NCI-H1105 treated with DMSO at 0.1 percent for 48 hours (cell line): ENCODE measurements at places on chromosomes 7 and 10.

- no peak for DNase-seq
These were observed 35.3 kb upstream of the MYL10 start for GRCh38 chr7:101664436-101664835.

GRCh38 chr10:50512214-50512595 lies 111.6 kb downstream of the SGMS1 start:
- no peak for DNase-seq

DNA sequence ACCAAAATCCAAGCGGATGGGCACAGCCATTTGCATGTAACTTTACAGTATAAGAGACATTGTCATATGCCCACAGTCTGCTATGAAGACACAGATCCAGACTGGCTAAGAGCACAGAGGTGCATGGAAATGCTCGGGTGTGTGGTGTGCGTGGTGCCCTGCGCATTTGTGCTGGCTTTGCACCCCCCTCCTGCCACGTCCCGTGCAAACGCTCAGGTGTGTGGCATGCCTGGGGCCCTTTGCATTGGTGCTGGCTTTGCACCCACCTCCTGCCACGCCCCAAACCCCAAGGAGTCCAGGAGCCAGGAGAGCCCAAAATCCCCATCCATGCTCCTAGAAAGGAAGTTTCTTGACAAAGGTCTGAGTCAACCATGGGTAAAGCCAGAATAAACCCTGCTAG lies 306.2 kb downstream of the PTPRN2 start:
- no peak for DNase-seq

DNA sequence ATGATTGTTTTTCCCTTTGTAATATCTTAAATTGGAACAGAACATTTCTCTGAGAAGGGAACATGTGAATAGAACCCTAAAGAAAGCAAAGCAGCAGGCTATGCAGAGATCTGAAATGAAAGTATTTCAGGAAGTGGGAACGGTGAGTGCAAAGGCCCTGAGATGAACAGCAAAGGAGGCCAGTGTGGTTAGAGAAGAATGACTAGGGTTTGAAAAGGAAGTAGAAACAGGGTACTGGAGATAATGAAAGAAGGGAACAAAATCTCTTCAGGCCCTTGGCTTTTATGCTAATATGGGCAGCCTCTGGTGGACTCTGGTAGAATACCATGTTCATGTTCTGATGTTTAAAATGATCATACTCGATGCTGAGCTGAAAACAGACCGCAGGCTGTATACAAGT lies 22.2 kb downstream of the ARHGAP21 start:
- no peak for DNase-seq

GRCh38 chr7:111858331-111858730 lies 296.0 kb upstream of the IMMP2L start:
- no peak for DNase-seq

GRCh38 chr7:38318803-38319416 lies 45.5 kb upstream of the TARP start:
- DNase-seq = peak; percentile 82

- DNase-seq = no peak
These were observed 54.1 kb upstream of the OPN4 start for GRCh38 chr10:86600296-86600695.

- DNase-seq = no peak
These were observed at the start of gene CYP2C9 for GRCh38 chr10:94938383-94938782. TSS of gene CYP2C9 (plus strand) at chr10:94938658. CDS start at chr10:94938683, 25 bp downstream.

DNA sequence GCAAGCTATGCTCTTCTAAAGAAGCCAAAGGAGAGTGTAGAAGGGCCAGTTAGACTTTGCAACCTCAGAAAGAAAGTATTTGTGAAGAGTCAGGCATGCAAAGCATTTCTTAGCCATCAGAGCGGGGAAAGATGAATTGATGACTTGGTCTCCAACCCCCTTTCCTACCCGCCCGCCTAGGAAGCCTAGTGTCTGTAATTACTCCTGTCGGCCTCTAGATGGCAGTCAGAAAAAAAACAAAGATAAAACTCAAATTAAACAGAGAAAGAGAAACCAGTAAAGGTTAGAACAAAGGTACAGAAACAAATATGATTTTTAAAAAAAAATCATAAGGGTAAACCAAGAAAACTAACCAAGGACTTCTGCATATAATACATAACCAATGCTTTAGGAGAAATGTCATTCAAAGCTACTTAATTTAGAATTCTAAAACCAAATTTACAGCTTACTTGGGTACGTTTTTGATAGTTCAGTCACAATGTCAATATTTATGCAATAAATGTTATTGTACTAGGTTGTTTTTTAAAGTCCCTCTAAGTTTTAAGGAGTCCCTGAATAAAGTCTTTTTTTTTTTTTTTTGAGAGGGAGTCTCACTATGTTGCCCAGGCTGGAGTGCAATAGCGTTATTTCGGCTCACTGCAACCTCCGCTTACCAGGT lies 97.6 kb downstream of the LYZL1 start:
- DNase-seq = peak; percentile 58

- peak; percentile 79 for DNase-seq
These were observed 28.3 kb downstream of the EBF3 start for GRCh38 chr10:129935867-129936152.

GRCh38 chr10:70274643-70275042 lies 9.2 kb downstream of the NPFFR1 start:
- DNase-seq = no peak

DNA sequence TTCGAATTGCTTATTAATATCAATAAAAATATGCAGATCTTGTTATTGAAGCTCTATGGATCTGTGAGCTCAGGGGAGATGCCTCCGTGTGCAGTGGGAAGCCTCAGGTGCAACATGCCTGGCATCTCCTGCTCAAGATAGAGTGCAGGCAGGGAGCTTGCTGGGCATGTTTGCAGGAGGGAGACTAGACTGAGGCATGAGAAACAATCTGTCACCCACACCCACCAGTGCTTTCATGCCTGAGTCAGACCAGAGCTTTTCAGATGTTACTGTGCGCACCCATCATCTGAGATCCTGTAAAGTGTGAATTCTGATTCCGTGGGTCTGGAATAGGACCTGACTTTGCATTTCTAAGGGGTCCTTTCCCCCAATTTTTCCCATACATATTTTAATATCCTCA lies 62.0 kb downstream of the ZNF33B start:
- no peak for DNase-seq

DNA sequence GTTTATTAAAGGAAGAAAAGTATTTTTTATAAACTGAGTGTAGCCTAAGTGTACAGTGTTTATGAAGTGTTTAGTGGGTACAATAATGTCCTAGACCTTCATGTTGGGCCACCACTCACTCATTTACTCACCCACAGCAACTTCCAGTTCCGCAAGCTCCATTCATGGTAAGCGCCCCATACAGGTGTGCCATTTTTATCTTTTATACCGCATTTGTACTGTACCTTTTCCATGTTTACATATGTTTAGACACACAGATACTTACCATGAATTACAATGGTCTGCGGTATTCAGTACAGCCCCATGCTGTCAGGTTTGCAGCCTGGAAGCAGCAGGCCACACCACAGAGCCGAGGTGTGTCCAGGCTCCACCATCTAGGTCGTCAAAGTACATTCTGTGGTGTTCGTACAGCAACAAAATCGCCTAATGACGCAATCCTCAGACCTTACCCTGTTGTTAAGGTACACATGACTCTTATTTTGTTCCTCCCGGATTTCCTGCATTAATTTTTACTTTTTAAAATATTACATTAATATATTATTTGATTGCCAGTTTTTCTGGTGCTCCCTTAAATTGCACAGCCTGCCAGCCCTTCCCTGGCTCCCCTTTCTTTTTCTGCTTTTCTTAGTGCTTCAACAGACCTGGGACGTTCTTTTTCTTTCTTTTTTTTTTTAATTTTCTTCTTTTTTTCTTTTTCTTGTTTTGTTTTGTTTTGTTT lies 881 bp upstream of the SSBP1 start:
- no peak for DNase-seq

DNA sequence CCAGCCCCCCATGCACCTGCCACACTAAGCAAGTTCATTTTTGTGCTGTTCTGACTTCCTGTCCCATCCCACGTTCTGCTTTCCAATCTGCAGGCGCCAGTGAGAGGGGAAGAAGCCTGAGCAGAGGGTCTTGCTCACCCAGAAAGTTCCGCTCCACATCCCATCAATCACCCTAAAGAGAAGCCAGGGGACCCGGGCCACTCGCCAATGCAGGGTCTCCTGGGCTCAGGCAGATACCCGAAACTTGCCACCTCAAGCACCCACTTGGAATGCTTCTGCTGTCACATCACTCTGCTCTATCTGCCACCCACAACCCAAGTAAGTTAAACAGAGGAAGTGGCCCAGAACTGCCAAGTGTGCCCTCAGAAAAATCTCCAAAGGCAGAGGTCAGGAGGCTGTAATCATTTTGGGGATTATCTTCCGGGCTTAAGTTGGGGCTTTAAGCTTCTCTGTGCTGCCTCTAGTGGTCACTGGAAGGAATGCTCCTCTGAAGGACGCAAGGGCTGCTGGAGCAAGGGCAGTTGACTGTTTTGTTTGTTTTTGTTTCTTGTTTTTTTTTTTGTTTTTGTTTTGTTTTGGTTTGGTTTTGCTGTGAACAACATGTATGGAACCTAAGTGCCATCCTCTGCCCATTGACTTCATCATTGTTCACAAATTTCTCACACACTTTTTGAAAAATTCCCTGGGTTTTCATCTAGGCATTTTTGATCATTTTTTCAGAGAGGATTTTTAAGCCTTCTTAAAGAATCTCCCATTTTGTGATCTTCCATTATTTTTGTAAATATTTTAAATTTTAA lies 25.5 kb downstream of the PRR15 start:
- DNase-seq = peak; percentile 32

GRCh38 chr7:129989466-129989865 lies 36.7 kb upstream of the UBE2H start:
- no peak for DNase-seq

GRCh38 chr10:88546497-88546896 lies 36.6 kb downstream of the RNLS start:
- DNase-seq = no peak

- DNase-seq = no peak
These were observed 20.6 kb upstream of the NKX6-2 start for GRCh38 chr10:132806561-132807003.

DNA sequence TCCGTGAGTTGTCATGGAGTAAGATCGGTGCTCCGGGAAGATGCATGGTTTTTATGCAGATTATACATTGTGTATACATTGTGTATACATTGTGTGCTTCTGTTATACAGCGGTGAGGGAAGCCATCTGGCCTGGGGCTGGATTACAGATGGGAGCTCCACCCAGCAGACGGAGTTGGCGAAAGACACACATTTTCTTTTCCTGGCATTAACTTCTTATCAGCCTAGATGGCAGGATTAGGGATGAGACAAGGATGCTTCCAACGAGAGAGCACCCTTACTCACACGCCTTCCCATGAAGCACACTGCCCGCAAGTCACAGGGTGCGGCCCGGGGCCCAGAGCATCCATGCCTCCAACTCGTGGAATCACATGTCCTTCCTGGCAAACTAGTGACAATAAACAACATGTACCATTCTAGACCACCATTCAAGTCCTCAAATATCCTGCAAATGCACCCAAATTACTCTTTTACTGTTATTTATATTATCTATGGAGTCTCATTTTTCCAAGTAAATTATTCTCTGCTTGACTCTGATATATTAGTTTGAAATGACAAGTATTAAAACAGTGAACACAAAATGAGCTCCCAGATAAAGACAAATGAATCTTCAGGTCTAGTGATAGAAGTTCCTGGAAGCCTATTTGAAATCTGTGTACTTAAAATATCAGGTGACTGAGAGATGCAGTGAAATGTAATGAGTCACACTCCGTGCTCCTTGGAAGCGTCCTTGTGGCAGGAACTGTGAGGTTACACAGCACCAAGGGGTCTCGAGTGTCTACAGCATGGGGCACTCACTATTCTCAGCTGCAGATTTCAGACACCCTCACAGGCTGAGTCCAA lies 29.8 kb upstream of the PPP2R2D start:
- DNase-seq = no peak

GRCh38 chr10:129972966-129973673 lies 9.0 kb upstream of the EBF3 start:
- no peak for DNase-seq

DNA sequence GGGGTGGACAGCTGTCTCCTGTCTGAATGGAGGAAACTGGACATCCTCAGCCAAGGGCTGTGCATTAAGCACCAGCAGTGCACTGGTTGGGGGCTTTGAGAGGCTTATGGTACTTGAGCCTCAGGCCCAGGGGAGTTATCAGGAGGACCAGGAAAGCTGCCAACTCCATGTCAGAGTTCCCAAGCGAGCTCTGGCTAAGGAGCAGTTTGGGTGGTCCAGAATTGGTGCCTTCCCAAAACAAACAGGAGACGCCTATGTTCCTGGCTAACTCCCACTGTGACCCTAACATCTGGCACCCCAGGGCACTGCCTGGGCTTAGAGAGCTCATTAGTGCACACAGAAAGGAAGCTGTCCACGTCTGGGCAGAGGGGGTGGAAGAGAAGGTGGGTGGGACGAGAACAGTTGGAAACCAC lies 408.6 kb upstream of the NPVF start:
- DNase-seq = no peak

GRCh38 chr10:91433620-91434019 lies 23.5 kb downstream of the HECTD2 start:
- DNase-seq = no peak

GRCh38 chr10:121556455-121556854 lies 41.8 kb downstream of the FGFR2 start:
- DNase-seq = no peak

DNA sequence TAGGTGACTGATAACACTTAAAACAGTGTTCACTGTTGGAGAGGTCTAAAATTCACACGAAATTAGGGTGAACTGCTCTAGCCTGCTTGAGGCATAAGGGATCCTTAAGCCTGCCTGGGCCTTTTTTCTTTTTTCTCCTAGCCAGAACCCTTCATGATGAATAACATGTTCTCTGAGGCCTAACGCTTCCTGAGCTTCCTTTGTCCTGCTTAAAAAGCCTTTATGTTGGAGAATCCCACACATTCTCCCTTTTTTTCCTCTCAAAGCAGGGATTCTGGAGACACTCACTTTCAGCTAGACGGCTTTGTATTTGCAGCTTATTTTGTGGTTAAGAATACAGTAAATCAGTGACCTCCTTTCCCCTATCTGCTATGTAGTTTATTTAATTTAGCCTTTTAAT lies 354.7 kb upstream of the PHF14 start:
- no peak for DNase-seq

DNA sequence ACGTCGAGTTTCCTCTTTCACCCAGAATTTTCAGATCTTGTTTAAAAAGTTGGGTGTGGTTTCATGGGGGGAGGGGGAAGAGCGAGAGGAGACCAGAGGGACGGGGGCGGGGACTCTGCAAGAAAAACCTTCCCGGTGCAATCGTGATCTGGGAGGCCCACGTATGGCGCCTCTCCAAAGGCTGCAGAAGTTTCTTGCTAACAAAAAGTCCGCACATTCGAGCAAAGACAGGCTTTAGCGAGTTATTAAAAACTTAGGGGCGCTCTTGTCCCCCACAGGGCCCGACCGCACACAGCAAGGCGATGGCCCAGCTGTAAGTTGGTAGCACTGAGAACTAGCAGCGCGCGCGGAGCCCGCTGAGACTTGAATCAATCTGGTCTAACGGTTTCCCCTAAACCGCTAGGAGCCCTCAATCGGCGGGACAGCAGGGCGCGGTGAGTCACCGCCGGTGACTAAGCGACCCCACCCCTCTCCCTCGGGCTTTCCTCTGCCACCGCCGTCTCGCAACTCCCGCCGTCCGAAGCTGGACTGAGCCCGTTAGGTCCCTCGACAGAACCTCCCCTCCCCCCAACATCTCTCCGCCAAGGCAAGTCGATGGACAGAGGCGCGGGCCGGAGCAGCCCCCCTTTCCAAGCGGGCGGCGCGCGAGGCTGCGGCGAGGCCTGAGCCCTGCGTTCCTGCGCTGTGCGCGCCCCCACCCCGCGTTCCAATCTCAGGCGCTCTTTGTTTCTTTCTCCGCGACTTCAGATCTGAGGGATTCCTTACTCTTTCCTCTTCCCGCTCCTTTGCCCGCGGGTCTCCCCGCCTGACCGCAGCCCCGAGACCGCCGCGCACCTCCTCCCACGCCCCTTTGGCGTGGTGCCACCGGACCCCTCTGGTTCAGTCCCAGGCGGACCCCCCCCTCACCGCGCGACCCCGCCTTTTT lies at the start of gene VIM:
Gene VIM (plus strand): TSS at position 151 of the 925 bp plus-strand sequence. CDS start 1,182 bp downstream, outside the sequence.
- no peak for DNase-seq
